ENCODE measurements at places on chromosomes 13 and 19. TPM values are rescaled to one million over a fixed set of nuclear protein-coding genes. Genes with fewer than 3 reads are reported as not detected.
A peak's percentile ranks its signal among the peaks of the same experiment; 100 is the strongest.

PPP5C gene
- 92.8 TPM for total RNA-seq

NLRP11 gene
- total RNA-seq, result not detected

NLRP7 gene
- 3.2 TPM for total RNA-seq

ZFR2 gene
- 36.1 TPM for total RNA-seq

DNA sequence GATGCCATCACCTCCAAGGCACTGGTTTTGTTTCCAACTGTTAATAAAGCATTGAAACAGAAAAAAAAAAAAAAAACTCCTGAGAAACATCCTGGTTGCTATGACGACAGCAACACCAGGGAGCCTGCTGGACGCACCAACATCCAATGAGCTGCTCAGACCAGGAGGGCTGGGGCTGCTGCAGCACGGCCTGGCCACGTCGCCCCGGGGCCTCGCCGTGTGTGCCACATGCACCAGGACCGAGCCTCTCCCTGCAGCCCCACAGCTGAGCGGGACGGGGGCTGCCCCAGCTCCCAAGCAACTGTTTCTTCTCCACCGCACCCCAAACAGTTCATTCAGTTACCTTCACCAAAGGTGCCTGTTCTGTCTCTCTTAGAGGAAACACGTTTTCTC, 54.5 kb downstream of the RASA3 start:
- peak; percentile 94 for DNase-seq

- peak; percentile 78 for DNase-seq
Observed at GRCh38 chr13:112983428-112984196, 14.6 kb downstream of the MCF2L start.

DNA sequence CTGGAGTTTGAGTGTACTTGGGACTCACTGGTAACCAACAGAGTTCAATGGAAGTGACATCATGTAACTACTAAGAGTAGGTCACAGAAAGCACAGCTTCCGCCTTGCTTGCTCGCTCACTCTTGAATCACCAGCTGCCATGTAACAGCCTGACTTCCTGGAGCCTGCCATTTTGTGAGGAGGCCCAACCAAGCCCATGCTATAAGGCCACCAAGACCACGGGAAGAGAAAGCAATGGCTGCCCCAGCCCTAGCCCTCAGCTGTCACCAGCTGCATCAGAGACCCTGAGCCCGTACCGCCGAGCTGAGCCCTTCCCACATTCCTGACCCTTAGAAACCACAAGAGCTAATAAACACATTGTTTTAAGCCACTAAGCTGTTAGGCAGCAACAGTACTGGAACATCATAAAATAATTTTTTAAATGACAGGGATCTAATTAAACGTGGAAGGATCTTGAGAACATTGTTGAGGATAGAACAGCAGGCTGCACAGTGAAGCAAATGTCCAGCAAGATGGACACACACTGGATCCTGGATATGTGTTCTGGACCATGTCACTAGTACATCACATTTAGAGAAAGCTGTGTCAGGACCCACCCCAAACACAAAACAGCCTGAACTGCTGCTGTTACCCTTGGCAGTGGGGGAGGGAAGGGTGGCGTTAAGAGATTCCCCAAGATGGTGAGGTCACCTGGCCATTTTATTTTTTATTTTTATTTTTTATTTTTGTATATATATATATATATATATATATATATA, 21.7 kb upstream of the LDLR start:
- peak; percentile 8 for DNase-seq

Data from H7 (cell line).